ENCODE measurements at places on chromosomes 11 and 22.

DNA sequence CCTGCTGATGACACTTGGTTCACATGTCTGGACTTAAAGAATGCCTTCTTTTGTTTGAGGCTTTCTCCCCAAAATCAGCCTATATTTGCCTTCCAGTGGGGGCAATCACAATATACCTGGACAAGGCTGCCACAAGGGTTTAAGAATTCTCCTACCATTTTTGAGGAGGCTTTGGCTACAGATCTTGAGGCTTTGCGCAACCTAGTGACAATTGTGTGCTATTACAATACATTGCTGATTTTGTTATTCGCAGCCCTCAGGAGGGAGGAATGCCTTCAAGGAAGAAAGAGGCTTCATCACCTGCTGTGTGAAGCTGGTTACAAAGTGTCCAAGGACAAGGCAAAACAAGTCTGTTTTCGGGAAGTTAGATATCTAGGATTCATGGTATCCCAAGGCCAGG, 50.8 kb upstream of the OR4C15 start:
- DNase-seq: no peak

GRCh38 chr11:129766898-129767604, 48.6 kb upstream of the TMEM45B start:
- DNase-seq: no peak

GRCh38 chr22:48858856-48859255, 968.8 kb downstream of the BRD1 start:
- DNase-seq: no peak

- no peak for DNase-seq
These were observed 2.4 kb upstream of the MUC2 start for GRCh38 chr11:1072116-1072820.

DNA sequence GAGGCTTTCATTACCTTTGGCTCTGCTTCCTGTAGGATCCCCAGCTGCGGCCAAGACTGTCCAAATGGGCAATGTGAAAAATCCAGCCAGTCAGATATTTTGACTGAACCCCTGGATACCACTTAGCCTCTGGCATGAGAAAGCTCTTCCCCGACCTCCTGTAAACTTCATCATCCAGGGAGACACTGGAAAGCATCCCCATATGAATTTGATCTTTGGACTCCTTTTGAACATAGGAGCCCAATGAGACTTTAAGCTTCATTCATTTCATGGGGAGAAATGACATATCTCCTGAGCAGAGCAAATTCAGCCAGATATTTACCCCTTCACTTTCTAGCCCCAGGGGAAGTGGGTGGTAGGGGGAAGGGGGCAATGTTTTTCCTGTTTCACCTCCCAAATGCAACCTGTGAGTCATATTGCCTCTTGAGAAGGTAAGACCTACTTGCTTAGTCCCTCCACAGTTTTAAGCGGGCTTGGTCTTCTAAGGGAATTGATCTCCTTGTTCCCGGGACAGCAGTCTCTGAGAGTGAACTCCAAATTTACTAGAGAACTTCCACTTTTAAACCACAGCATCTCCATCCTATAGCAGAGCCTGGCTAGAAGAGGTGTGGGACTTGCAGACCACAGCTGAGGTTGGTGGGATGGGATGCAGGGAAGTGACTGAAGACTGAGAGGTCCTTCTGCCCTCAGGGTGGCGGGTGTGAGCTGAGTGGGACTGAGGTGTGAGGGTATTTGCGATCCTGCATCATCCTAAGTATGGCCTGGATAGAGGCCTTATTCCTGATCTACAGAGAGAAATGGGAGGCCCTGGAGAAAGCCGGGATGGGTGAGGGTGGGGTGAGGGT, 20.3 kb upstream of the POU2AF1 start:
- no peak for DNase-seq

DNA sequence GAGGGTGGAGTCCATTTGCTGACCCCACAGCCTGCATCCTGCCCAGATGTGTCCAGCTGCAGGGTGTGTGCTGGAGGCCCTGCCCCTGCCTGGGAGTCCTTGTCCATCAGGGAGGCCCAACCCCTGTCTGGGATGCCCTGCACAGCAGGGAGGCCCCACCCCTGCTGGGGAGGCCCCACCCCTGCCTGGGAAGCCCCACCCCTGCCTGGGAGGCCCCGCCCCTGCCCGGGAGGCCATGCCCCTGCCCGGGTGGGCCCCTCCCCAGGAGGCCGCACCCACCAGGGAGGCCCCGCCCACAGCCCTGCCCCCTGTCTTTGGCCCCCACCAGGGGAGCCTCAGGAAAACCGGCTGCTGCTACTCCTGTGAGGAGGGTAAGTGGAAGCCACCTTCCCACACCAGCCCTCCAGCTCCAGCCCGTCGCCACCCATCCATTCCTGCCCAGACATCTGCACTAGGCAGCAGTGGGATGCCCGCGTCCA, 37.2 kb downstream of the MUC5B start:
- DNase-seq: peak; percentile 42

DNA sequence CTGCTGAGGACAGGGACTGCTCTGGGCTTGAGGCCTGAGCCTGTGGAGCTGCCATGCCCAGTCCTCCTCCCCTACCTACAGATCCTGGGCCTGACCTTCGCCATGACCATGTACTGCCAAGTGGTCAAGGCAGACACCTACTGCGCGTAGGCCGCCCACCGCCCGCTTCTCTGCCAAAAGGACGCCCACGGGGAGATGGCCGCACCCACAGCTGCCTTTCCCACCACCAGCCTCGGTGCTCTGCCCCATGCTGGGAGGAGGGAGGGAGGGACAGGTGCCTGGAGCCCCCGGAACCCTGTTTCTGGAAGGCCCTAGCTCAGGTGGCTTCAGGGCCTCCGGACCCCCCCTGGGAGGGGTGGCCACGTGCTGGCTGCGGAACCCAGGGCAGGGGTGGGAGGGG, 23.8 kb downstream of the TSPAN4 start:
- DNase-seq: no peak

DNA sequence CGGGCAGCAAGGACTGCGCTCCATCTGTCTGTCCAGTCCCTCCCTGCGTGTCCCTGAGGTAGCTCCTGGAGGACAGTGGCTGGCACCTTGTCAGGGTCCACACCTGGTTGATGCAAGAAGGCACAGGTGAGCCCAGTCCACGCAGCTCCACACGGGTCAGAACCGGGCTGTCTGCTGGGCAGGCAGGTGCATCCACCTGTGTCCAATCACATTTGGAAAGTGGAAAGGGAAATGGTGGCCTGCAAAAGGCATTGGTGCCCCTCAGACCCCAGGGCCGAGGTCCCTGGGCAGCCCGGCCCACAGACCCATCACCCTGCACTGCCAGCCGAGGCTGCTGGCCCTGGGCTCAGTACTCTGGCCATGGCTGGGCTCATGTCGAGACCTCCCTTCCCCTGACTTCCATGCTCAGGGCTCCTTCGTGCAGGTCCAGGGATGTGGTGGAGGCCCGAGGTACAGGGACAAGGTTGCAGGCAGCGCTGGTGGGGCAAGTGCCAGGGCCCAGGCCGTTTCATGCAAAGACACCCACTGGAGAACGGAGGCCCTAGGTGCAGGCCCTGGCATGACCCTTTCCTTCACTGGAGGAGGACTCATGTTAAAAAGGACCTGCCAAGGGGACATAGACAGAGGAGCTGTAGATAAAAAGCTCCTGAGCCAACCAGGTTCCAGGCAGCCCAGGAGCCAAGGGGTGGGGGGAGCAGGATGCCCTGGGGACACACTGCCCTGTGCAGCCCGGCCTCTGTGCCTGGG, 38.9 kb upstream of the TH start:
- no peak for DNase-seq

DNA sequence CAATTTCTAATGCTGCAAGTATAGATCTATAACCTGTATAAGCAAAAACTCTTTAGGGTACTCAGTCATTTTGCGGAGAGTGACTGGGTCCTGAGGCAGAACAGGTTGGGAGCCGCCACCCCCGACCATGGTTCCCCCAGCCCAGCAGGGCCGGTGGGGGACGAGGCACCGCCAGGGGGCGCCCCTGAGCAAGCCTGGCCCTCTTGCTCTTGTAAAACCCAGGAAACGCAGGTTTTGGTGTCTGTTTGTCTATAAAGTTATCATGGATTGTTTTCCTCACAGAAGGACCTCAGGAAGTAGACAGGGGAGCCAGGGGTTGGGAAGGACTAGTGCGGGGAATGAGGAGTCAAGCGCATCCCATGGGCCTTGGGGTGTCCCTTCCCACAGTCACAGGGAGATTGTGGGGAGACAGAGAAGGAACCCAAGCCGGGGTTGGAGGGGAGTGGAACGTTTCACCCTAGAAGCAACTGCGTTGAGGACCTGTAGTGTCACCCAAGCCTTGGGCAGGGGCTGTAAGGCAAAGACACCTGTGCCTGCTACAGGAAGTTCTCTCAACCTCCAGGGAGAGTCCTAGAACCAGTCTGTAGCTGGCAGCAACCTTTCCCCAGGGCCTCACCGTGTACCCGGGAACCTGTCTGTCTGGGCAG, 26.4 kb downstream of the KCTD17 start:
- DNase-seq: peak; percentile 88

- no peak for DNase-seq
These were observed 151.1 kb downstream of the CTTN start for GRCh38 chr11:70549386-70549785.

GRCh38 chr11:106627694-106628093, 390.6 kb downstream of the GUCY1A2 start:
- DNase-seq: no peak
